ENCODE measurements at places on chromosomes 2 and 18. TPM values are rescaled to one million over a fixed set of nuclear protein-coding genes. Genes with fewer than 3 reads are reported as not detected.

GRCh38 chr2:95296880-95297487 is at the start of gene KCNIP3:
KCNIP3 (plus strand) TSS chr2:95297347; CDS start chr2:95297439, 92 bp downstream.
- H3K27ac ChIP-seq, result peak within 1 kb of the TSS; percentile 76
- peaks cover 9% of the 10 kb centered on the region for H3K4me1 ChIP-seq
- peaks cover 15% of the 10 kb centered on the region for H3K27me3 ChIP-seq
- H3K4me3 ChIP-seq, result peak within 1 kb of the TSS; percentile 26
- H3K36me3 ChIP-seq, result no peaks in the 10 kb centered on the region
- no peak for DNase-seq

- H3K36me3 ChIP-seq, result no peaks in the 10 kb centered on the region
- no peak for DNase-seq
- no peak overlapping the region for H3K4me3 ChIP-seq
- peaks cover 33% of the 10 kb centered on the region for H3K27me3 ChIP-seq
These were observed 103.2 kb downstream of the INHBB start for GRCh38 chr2:120448961-120449810.

DNA sequence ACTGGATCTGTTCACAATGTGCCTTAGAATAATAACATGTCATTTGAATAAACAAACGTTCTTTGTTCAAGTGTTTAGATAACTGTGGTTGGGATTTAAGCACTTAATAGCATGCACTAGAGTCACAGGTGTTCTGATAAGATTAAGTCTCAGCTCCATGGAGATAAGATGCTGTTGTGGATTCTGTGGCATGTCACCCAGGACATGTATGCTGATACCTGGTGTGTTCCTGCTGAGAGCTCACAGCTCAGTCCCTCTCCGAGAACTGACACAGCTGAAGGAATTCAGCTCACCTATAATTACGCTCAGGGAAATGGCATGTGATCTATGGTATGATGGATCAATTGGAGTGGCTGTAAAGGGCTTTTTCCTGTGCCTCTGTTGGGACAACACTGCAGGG is 75.4 kb upstream of the ST6GAL2 start:
- no peaks in the 10 kb centered on the region for H3K36me3 ChIP-seq
- no peak overlapping the region for H3K4me3 ChIP-seq
- peak overlapping the region; percentile 17 for H3K27ac ChIP-seq
- H3K27me3 ChIP-seq, result peaks cover 5% of the 10 kb centered on the region
- DNase-seq, result no peak

DNA sequence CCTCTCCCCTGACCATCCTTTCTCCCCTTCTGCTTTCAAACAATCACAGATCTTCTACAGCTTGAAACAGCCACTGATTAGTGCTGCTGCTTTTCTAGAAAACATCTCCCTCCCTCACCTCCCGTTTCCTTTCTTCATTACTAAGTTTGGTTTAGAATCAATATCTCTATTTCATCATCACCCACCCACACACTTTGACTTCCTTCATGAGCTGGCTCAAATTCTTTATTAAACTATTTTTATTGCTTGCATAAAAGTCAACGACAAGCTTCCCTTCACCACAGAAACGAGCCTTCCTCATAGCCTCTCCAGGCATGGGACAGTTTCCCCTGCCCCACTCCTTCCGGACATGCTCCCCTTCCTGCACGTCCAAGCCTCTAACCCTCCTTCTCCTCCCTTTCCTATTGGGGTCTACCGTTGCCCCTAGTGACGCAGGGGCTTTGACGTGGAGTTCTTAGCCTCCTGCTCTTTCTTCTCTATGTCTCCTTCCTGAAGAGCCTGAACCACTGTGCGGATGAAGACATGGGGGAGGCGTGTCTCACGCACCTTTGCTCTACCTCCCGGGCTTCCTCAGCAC is 172.0 kb downstream of the AFF3 start:
- no peaks in the 10 kb centered on the region for H3K36me3 ChIP-seq
- no peak overlapping the region for H3K27ac ChIP-seq
- H3K27me3 ChIP-seq, result peaks cover 22% of the 10 kb centered on the region
- peaks cover 5% of the 10 kb centered on the region for H3K4me1 ChIP-seq

DNA sequence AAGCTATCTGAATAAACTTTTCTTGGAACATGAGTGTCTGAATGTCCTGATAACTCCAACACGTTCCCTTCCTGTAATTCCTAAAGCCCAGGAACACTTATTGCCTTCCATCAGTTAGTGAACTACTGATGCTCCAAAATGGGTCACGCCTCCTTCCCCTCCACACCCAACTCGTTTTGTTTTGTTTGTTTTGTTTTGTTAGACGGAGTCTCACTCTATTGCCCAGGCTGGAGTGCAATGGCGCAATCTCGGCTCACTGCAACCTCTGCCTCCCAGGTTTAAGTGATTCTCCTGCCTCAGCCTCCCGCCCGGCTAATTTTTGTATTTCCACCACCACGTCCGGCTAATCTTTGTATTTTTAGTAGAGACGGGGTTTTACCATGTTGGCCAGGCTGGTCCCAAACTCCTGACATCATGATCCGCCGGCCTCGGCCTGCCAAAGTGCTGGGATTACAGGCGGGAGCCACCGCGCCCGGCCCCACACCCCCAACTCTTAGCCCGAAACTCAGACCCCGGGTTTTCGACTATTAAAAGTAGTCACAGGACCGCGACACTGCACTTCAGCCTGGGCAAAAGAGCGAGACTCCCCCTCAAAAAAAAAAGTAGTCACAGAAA is 774 bp downstream of the IER3IP1 start:
- no peaks in the 10 kb centered on the region for H3K36me3 ChIP-seq
- DNase-seq, result no peak
- no peak overlapping the region for H3K4me3 ChIP-seq
- H3K27me3 ChIP-seq, result no peaks in the 10 kb centered on the region

- H3K27ac ChIP-seq, result peak overlapping the region; percentile 86
- DNase-seq, result no peak
- H3K4me1 ChIP-seq, result peaks cover 71% of the 10 kb centered on the region
- no peak overlapping the region for H3K4me3 ChIP-seq
- no peaks in the 10 kb centered on the region for H3K27me3 ChIP-seq
- peaks cover 3% of the 10 kb centered on the region for H3K36me3 ChIP-seq
These were observed 40.2 kb downstream of the SCTR start for GRCh38 chr2:119483896-119484718.

GRCh38 chr2:309148-309953 is 21.5 kb upstream of the ALKAL2 start:
- no peaks in the 10 kb centered on the region for H3K36me3 ChIP-seq
- peaks cover 17% of the 10 kb centered on the region for H3K4me1 ChIP-seq
- H3K27ac ChIP-seq, result peak overlapping the region; percentile 35
- H3K4me3 ChIP-seq, result no peak overlapping the region
- peaks cover 3% of the 10 kb centered on the region for H3K27me3 ChIP-seq

DNA sequence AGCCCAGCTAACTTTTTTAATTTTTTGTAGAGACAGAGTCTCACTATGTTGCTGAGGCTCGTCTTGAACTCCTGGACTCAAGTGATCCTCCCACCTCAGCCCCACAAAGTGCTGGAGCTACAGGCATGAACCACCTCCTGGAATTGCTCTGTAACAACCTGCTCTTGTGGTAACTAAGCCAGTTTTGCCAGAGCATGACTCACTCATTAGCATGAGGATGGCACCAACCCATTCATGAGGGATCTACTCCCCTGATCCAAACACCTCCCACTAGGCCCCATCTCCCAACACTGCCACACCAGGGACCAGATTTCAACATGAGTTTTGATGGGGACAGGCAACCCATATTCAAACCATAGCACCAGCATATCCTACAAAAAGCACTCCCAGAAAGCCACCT is 348.9 kb upstream of the RAB12 start:
- H3K27me3 ChIP-seq, result no peaks in the 10 kb centered on the region
- peaks cover 12% of the 10 kb centered on the region for H3K4me1 ChIP-seq

- no peak overlapping the region for H3K4me3 ChIP-seq
- DNase-seq, result no peak
- H3K4me1 ChIP-seq, result peaks cover 32% of the 10 kb centered on the region
- no peaks in the 10 kb centered on the region for H3K27me3 ChIP-seq
These were observed 44.8 kb downstream of the CDH2 start for GRCh38 chr18:28132084-28132483.

DNA sequence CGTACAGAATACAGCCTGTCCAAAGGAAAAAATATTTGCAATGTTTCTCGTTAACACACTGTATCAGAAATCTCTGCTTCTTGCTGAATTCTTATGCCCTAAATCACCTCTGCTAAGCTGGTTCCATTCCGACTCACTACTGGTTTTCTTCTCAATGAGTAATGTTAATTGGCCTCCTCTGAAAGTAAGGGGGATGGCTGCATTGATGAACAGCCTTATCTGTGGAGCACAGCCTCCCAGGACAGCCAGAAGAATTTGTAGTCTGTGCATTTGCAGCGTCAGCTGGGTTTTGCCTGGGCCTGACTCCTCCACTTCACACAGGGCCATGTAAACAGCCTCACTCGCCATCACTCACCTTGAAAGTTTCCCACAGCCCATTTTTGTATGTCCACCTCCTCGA is 127.7 kb downstream of the RNF152 start:
- H3K27me3 ChIP-seq, result no peaks in the 10 kb centered on the region
- no peaks in the 10 kb centered on the region for H3K36me3 ChIP-seq
- no peak overlapping the region for H3K4me3 ChIP-seq
- no peak for DNase-seq

DNA sequence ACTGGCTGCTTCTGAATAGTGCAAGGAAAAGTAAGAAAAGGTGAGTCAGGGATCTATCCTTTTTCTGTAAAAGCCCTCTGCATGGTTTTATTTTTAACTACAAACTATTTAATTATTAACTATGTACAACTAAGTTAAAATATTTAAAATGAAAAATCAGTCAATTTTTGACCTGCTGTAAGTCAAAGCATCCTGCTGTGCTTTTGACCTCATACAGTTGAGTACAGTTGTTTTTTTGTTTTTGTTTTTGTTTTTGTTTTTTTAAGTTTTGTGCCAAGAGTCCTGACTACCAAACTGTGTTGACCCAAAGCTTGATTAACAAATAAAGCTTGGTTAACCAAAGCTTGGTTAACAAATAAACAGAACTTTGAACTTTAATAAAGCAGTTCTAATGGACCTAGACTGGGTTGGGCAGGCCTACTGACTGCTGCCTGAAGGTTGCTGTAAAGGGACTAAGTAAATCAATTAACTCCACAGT is at the start of gene ACMSD:
Gene ACMSD, plus strand, starts transcription at position 474 of the 478 bp plus-strand sequence. CDS start 67 bp downstream, outside the sequence.
- H3K4me3 ChIP-seq, result no peak within 1 kb of the TSS
- no peak within 1 kb of the TSS for H3K27ac ChIP-seq
- no peak for DNase-seq
- no peaks in the 10 kb centered on the region for H3K27me3 ChIP-seq

DNA sequence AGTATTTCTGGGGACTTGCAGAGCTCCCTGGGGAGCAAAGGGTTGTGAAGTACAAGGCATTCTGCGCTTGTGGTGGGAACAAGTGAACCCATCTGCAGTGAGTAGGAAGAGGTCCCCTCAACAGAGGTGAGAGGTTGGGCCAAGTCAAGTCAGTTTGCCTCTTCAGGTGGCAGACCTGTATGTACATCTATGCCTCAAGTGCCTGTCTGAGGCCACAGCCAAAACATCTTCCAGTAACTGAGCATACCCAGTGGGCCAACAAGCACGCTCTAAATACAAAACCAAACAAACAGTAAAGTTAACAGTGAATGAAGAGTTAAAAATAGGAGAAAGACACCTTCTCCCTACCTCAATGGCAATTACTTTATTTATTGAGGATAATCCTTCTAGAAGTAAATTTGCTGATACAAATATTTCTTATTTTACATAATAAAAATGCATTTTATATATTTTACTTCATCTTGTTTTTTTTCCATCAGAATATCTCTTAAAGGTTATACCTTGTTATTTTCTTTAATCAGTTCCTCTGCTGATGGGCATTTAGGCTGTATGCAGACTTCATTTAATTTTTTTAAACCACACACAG is 2.5 kb downstream of the GYPC start:
- H3K27me3 ChIP-seq, result peaks cover 9% of the 10 kb centered on the region
- H3K4me3 ChIP-seq, result no peak overlapping the region
- peak overlapping the region; percentile 93 for H3K27ac ChIP-seq
- DNase-seq, result no peak
- H3K4me1 ChIP-seq, result peaks cover 35% of the 10 kb centered on the region

GRCh38 chr2:202060218-202060617 is 12.8 kb upstream of the KIAA2012 start:
- no peak for DNase-seq
- peaks cover 8% of the 10 kb centered on the region for H3K4me1 ChIP-seq
- H3K27me3 ChIP-seq, result no peaks in the 10 kb centered on the region

DNA sequence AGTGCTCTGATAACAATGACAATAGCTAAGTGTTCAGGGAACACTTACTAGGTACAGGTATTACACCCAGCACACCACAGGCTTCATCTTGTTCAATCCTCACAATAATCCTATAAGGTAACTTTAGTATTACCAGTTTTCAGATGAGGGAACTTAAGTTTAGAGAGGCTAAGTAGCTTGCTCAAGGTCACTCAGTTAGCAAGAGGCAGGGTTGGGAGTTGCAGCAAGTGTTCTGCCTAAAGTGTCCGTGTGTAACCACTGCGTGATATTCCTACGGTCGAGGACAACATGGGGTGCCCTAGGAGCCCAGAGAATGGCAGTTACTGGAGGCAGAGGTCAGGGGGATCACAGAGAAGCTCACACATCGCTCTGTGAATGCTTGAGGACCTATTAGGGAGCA is 30.2 kb upstream of the EGR4 start:
- no peak overlapping the region for H3K27ac ChIP-seq
- no peak overlapping the region for H3K4me3 ChIP-seq
- peaks cover 52% of the 10 kb centered on the region for H3K27me3 ChIP-seq
- H3K4me1 ChIP-seq, result no peaks in the 10 kb centered on the region
- DNase-seq, result no peak

DNA sequence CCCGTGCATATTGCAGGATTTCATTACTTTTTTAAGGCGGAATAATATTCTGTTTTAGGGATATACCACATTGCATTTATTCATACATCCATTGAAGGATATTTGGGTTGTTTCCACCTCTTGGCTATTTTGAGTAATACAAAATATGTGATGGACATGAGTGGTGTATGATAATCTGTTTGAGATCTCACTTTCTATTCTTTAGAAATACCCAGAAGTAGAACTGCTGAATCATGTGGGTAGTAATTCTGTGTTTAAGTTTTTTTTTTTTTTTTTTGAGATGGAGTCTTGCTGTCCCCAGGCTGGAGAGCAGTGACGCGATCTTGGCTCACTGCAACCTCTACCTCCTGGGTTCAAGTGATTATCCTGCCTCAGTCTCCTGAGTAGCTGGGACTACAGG is 201.4 kb downstream of the NYAP2 start:
- no peak overlapping the region for H3K4me3 ChIP-seq
- no peaks in the 10 kb centered on the region for H3K27me3 ChIP-seq
- no peak for DNase-seq
- no peak overlapping the region for H3K27ac ChIP-seq
- H3K4me1 ChIP-seq, result peaks cover 2% of the 10 kb centered on the region

Gene FAM136A
- 74.9 TPM for total RNA-seq

Gene FOXI3
- 0.57 TPM for total RNA-seq

Gene RGPD3
- total RNA-seq, result 0.38 TPM

Gene WDFY1
- total RNA-seq, result 54.6 TPM

Gene TCF23
- total RNA-seq, result not detected

Gene CD302
- total RNA-seq, result 3.9 TPM

Gene SAG
- total RNA-seq, result not detected

Gene GPR39
- total RNA-seq, result 4.0 TPM

Gene COLEC12
- total RNA-seq, result 0.55 TPM

Gene CCDC102B
- 3.1 TPM for total RNA-seq

Gene ZNF892
- total RNA-seq, result 18.0 TPM
